ENCODE measurements at places on chromosomes 5 and 9.
A peak's percentile ranks its signal among the peaks of the same experiment; 100 is the strongest.

- DNase-seq: no peak
Observed at GRCh38 chr5:179504191-179504590, 46.2 kb upstream of the RUFY1 start.

- DNase-seq: no peak
Observed at GRCh38 chr5:146635443-146635842, 119.5 kb upstream of the GPR151 start.

DNA sequence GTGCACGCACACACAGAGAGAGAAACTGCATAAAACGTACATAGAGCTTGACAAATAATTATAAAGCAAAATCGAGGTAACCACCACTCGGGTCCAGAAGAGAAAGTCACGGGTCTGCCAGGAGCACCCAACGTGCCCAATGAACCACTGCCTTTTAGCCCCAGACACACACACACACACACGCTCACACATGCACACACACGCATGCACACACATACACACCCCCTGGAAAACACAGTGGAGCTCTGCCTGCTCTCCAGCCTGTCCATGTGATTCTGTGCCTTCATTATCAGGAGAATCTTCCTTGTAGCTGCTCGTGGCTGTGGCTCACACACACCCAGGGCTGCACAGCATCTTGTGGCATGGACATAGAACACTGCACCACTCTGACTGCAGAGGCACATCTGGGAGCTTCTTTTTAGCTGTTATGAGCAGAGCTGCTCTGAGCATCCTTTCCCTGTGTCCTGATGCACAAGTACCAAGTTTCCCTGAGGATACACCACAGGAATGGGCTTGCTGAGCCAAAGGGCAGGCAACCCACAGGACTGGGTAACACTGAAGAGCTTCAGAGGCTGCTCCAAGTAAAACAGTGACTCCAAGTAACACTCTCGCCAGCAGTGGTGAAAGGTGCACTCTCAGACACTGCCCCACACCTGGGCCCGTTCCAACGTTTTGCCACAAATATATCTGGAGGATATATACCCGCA, 58.9 kb downstream of the CAMSAP1 start:
- no peak for DNase-seq

DNA sequence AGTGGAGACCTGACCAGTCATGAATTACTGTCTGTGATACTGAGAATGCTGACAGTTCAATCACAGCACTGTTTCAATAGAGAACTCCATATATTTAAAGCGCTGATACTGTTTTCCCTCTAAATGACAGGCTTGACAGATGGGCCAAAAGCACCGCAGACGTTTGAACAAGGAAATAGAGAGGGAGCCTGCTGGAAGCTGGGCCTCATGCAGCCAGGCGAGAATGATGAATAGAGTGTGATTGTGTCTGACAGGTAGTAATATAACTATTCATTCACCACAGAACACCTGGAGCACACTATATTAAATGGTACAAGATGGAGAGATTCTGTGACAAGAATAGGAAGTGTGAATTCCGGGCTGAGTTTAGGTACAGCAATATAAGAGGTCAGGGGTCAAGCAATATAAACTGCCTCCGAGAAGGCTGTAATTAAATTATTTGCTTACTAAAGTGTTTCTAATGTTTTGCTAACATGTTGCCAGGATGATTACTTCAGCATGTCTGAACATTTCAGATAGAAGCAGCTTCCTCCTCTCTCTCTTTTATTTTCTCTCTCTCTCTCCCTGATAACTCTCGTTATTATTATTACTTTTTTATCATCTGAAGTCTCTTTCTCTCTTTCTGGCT, 297.7 kb downstream of the CSNK1G3 start:
- no peak for DNase-seq

DNA sequence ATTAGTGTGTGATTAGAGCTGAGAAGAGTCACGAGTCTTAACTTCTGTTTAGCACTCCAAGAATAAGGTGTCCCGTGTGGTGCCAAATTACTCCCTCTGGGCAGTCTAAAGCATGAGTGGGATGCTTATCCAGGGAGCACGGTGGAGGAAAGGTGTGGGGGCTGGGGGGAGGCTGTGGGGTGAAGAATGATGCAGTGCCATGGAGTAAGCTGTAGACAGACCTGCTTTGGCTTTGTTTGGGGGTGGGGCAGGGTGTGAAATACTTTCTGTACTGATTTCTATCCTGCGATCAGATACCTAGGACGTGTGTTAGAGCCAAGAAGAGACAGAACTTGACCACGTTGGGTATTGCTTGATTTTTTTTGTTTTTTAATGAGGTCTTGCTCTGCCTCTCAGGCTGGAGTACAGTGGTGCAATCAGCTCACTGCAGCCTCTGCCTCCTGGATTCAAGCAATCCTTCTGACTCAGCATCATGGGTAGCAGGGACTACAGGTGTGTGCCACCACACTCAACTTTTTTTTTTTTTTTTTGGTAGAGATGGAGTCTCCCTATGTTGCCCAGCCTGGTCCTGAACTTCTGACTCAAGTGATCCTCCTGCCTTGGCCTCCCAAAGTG, 232.8 kb downstream of the MAN2A1 start:
- no peak for DNase-seq

DNA sequence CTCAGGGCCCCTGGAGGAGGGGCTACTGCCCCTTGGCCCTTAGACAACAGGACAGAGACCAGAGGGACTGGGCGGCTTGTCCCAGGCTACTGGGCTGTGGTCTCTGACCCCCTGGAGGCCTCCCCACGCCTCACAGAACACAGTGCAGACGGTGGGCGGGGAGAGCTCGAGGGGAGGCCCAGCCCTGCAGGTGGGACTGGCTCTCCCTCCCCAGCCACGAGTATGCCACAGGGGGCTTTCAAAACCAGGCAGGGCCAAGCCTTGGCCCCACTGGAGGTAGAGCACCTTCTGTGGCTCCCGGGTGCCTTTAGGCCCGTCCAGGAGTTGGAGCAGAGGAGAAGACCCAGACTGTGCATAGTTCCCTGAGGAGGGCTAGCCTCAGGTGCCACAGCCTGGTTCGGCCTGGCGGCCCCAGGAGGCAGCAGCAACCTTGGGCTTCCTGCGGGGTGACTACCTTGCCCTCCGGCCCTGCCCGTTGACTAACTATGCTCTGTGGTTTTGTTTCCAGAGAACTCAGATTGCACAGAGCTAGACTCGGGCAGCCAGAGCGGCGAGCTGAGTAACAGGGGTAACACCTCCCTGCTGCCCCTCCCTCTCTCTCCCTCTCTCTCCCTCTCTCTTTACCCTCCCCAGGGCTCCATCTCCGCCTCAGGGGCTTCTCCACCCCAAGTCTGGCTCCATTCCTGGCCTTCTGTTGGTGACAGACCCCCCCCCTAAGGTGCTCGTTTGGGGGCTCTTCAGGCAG, 15.5 kb downstream of the CARD19 start:
- DNase-seq: no peak

GRCh38 chr5:139472386-139473030, 1.7 kb downstream of the SMIM33 start:
- peak; percentile 12 for DNase-seq

DNA sequence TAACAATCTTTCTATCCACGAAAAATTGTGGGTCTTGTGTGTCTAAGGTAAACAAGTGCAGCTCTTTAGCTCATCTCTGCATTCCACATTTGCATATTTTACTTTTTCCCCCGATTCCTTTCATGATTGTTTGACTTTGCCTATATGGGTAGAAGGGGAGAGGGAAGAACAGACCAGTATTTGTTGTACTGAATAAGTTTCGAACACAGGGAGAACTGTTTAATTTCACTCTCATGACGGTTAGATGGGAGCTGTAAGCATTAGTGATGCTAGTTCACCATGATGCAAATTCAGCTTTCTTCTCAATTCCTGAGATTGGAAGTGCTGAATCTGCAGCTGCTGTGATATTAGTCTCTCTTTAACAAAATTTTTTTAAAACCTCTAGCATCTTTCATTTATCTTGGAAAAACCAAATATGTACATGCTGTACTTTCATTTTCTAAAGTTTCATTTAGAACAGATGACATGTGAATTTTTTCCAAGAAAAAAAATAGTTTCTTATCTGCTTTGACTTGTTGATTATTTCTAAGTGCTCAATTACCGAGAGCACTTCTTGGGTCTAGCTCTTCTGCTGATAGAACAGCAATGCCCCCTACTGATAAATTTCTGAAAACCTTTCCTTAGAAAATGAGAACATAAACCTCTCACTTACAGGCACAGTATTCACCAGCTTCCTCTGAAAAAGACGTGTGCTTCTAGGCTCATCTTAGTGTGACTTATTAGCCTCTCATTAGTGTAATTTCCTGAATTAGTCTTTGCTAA, 149.5 kb downstream of the BAAT start:
- DNase-seq: no peak

- DNase-seq: no peak
Observed at GRCh38 chr9:2469681-2470221, 151.8 kb upstream of the VLDLR start.

GRCh38 chr5:57407391-57407790, 75.2 kb downstream of the ACTBL2 start:
- no peak for DNase-seq

GRCh38 chr5:107542428-107542827, 128.3 kb downstream of the EFNA5 start:
- DNase-seq: no peak

DNA sequence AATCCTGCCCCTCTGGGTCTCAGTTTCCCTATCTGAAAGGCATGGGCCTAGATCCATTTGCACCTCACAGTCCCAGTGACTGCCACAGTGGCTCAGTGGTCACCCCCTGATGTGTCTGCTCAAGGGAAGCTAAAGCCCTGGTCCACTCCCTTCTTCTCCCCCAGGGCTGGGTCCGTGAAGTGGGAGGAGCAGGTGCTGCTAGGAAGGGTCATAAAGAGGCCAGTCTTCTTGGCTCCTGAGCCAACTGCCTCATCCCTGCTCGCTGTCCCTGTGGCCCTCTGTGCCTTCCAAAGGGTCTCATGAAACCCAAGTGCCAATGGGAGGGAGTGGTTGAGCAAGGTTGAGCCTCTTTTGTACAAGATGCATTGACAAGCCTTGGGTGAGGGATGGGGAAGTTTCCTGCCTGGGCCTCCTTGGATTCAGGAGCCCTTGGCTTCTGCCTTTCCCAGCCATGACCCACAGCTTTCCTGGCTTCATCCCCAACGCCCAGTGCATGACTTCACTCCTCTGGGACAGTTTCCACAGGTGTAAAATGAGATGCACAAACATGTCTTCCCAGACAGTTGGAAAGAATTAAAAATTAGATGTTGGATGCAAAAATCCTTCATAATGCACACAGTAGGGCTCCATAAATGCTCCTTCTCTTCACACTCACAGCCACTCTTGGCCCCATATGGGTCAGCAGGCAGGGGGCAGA, 1.6 kb upstream of the SLC6A7 start:
- no peak for DNase-seq

- no peak for DNase-seq
Observed at GRCh38 chr5:19240170-19240569, 747.8 kb downstream of the CDH18 start.

DNA sequence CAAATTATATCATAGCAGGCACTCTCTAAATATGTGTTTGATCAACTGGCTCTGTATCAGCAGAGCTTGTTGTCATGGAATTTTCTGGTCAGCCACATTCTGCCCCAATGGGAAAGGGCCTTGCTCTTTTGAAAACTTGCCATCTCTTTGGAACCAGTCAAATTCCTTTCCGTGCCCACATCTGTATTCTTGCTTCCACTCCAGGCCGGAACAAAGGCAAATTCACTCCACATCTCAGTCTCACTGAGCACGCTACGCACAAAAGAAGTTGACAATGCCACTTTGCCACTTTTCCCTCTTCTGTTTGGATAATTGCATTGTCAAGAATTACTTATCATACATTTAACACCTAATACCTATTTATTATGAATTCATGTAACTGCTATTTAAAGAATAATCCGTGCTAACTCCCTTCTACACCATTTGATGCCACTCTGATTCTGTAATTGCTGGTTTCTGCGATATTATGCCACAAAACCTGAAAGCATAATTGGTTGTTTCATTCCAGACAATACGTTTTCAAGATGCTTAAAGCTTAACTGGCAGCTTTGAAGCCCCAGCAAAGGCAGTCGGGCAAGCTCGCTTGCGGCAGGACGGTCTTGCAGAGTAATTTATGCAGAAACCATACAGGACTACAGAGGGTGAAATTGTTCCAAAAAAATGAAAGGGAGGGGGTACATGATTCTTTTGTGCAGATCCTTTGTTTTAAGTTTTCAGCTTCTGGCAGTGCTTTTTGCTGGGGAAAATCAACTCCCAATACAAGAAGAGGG, 277.7 kb downstream of the MSX2 start:
- DNase-seq: no peak

DNA sequence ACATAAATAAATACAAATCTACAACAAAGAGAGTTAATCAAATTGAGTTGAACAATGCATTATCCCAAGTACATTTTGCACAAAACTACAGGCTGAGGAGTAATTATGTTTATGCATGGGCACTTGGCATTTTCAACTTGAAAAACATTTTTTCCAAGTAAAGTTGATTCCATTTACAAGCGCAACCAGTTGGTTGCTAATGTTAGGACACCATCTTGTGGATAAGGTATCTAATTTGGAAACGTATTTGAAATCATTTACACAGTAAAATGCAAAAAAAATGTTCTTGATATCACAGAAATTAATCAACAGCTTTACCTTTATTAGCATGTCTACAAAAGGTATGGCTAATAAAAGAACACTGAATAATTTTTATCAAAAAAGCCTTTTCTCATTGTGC, 18.8 kb downstream of the FTMT start:
- no peak for DNase-seq

DNA sequence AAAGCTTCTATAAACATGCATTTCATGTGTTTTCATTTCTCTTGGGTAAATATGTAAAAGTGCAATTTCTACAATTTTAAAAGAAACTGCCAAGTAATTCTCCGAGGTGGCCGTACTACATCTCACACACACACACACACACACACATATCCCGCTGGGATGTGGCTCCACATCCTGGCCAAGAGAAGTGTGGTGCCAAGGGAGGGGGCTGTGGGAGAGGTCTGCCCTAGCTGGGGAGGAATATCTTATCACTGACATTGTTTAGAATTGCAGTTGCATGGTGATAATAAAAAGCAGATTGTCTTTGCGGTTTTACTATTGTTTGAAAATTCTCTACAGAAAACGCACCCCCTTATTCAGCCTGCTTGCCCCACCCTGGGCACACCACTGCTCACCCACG, 558.4 kb downstream of the BNC2 start:
- DNase-seq: no peak

DNA sequence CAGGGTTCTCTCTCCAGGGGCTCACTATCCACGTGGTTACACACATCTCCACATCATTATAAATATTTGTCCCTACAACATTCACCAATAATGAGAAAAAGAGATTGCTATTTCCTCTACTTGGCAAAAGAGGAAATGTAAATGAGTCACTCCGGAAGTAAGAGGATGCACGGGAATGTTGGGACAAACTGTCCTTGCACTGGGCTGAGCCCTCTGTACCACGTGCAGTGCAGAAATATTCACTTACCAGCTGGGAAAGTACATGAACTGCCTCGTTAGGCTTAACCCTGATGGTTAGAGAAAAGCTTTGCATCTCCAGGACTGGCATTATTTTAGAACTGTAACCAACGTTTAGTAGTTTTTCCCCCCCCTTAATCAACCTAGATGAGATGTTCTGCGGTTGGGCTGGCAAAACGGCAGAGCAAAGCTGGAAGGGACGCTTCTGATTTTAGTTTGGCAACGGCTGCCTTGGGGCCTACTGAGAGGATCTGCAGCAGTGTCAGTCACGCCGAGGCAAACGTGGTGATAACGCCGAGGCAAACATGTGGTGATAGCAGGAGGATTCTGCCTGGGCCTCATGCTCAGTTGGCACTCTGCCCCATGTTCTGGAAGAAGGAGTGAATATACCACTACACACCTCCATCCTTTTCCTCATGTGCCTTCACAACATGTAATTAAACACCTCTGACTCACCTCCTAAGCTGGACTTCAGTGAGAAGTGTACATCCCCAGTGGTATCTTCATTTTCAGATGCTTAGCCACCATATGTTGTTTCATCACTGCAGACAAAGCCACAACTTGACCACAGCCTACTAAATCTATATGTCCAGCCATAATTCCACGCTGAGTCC, 661.4 kb upstream of the KLF4 start:
- no peak for DNase-seq
